Urinary bladder (tissue), 4 donors: ENCODE measurements at places on chromosomes 2 and 18. TPM values are rescaled to one million over a fixed set of nuclear protein-coding genes. Genes with fewer than 3 reads are reported as not detected.

FLACC1 gene
- 0.63 TPM for polyA plus RNA-seq

TDRD15 gene
- not detected for polyA plus RNA-seq

SLC38A11 gene
- polyA plus RNA-seq = 2.4 TPM

CD302 gene
- polyA plus RNA-seq = 58.2 TPM
